ENCODE measurements at places on chromosomes 5 and 9.

DNA sequence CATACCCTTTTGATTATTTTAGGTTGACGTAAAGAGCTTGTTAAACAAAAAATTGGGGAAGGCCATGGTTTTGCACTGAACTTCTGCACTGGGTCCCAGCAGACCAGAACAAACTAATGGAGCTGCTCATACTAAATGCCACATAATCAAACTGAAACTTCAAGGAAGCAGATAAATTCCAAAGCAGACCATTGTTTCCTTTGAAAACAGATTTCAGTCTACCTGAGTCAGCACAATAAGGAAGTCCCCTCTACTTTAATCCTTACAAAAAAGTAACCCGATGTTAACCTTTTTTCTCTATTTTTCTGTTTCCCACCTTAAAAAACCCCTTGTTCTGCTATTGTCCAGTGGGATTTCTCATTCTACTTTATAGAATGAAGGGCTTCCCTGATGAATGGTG is 39.2 kb downstream of the WDR36 start:
- DNase-seq: no peak

DNA sequence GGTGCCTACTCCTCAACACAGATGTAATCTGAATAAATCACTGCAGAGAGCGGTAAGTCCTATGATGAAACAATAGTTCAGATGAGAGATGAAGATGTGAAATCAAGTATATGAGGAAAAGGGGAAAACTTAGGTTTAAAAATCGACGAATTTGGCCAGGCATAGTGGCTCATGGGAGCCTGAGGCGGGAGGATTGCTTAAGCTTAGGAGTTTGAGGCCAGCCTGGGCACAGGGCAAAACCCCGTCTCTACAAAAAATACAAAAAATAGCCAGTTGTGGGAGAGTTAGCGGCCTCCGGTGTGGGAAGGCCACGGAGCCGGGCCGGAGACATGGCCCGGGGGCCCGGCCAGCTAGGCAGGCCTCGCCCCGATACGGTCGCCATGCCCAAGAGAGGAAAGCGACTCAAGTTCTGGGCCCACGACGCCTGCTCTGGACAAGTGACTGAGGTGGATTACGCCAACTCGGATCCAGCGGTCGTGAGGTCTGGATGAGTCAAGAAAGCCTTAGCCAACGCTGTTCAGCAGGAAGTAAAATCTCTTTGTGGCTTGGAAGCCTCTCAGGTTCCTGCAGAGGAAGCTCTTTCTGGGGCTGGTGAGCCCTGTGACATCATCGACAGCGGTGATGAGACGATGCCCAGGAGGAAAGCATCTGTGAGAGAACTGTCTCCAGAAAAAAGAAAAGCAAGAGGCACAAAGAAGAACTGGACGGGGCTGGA is 62.8 kb upstream of the SUB1 start:
- no peak for DNase-seq

- DNase-seq: peak; percentile 3
Measured at GRCh38 chr5:59356813-59357380, 536.6 kb downstream of the PDE4D start.

GRCh38 chr5:65034029-65034812 is 265.5 kb downstream of the CWC27 start:
- no peak for DNase-seq

- DNase-seq: no peak
Measured at GRCh38 chr9:116207371-116208111, 54.0 kb downstream of the PAPPA start.

- no peak for DNase-seq
Measured at GRCh38 chr5:116404016-116404415, 170.6 kb downstream of the SEMA6A start.

DNA sequence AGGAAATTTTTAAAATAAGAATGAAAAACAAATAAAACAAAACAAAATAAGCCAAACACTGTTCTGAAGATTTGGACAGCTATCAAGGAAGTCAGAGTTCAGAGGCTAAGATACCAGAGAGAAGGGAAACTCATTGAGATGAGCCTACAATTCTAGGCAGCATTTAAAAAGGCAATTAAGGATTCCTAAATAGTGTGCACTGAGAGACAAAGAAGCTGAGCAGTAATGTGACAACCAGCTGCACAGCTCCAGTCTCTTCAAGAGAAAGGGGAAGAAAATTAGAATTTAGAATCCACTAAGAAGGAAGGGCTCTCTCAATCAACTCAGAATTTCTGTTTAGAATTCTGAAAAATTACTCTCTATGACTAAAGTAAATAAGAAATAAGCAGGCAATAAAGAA is 246.7 kb upstream of the COX7C start:
- DNase-seq: no peak

DNA sequence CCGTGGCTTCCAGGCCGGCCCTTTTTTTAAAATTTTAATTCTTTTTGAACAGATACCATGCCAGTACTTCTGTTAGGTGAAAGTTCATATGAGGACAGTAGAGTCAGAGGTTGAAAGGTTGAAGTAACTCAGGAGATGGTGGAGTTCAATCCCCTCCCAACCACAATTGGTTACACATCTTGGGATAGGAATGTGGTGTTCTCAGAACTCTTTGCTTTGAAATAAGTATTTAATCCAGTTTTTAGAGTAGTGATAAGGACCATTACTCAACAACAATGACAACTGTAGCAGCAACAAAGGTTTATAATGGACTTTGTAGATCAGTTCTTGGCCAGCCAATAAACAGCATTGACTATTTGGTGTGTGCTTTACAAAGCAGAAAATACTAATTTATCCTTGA is 116.0 kb downstream of the ARHGAP26 start:
- DNase-seq: no peak

DNA sequence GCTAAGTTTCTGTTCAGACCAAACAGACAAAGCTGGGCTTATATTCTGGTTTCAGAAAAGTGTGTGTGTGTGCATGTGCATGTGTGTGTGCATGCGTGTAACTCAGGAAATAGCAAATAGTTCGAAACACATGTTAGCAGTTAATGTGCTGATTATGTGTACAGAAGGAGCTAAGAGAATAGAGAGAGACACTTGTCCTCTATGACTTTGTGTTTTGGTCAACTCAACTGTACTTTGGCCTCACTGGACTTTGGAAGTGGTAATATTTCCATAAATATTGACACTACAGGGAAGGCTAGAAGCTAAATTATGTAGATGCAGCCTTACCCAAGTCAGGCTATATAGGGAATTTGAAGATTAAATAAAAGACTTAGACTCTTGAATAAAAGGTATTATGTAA is 155.5 kb downstream of the RAB3C start:
- DNase-seq: no peak

DNA sequence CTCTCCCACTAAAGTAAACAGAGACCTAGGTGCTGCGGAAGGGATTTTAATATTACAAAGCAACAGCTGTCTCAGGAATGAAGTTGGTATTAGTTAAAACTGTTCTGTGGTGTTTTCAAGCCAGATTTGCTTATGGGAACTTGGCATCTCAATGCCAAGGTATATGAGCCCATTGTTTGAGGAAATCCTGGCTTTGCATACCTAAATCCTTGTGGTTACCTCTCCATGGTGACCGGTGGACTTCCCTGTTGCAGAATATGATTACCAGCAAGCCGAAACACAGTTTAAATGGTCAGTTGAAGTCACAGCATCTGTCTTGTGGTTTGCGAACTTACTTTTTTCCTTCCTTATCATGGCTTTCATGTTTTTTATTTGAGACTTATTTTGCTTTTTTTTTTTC is 62.3 kb upstream of the TXNDC8 start:
- DNase-seq: no peak

DNA sequence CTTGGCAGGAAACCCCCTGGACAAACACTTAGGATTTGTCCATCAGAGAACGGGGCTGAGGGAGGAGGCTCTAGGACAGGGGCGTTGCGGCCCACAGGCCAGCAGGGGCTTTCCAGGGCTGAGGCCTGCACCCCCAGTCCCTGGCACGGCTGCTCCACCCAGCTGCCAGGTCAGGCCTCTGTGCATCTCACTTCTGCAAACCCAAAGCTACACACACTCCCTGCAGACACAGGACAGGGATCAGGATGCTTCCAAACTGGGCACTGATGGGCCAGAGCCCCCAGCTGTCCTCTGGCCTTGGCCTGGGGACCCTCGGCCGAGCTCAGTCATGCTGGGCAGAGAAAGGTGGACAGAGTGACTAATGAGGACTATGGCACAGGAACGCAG is 106.2 kb upstream of the SARDH start:
- DNase-seq: no peak

GRCh38 chr5:124697501-124697900 is 48.9 kb downstream of the ZNF608 start:
- no peak for DNase-seq

DNA sequence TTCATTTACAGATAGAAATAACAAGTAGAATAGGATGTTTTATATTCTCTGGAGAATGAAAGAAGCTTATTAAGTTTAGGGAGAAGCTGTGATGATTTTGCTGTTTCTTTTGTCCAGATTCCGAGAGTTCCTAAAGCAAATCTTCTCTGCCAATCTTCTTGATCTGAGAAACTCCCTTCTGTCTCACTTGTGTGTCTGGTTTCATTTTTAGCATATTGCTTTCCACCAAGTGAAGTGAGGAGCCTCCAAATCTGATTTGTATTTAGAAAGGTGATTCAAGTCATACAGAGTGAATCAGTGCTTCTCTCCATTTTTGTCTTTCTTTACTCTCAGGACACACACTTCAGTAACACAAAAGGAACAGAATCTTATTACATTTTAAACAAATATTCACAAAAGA is 48.4 kb downstream of the STX17 start:
- no peak for DNase-seq

DNA sequence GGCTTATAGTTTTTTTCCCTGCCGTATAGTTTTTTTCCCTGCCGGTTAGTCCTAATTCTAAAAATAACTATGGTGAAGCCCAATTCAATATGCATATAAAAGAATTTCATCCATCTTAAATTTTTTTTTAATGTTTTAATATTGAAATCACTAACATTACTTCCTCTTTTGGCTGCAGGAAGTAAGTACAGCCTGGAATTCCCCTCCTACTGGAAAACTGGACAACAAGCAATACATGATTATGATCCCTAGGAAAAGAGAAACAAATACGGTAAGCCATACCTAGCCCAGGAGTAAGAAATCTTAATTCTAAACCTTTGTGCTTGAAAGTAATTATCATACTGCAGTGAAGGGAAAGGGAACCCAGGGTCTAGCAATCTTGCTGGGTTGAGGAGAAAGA is 119.0 kb downstream of the NR3C1 start:
- no peak for DNase-seq

DNA sequence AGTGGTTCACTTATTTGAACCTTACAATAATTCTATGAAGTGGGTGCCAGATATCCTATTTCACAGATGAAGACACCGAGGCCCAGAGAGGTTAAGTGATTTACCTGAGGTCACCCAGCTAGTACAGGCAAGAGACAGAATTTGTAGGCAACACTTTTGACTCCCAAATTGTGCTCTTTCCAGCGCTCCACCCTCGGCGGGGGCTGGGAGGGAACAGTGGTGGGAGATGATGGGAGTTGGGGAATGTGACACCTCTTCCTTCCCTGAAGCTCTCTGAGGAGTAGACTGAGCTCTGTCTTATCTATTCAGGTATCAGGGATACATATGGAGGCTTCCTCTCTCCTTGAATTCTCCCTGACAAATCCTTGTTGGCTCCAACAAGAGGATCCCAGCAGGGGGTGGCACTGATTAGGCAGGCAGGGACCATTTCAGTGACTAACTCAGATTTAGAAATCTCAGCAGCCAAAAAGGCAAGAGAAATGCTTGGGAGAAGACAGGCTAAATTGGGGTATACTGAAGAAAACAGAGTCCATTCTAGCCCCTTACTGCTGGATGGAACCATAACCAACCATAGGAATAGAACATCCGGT is 95.8 kb upstream of the PANK3 start:
- DNase-seq: no peak

DNA sequence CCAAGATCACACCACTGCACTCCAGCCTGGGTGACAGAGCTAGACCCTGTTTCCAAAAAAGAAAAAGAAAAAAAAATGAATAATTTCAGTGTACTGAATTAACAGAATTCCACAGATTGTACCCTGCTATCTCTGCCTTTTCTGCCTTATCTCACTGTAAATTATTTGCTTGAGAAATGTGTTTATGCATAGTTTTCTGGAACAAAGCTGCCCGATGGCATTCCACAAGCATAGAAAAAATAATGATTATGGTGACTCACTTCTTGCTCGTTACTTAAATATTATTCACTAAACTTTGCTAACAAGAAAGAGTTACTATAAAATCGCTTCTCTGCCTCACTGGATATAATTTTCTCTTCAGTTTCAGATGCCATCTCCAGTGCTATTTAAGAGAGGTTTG is 88.7 kb upstream of the FAM169A start:
- DNase-seq: no peak

GRCh38 chr5:152388610-152389009 is 16.5 kb downstream of the NMUR2 start:
- DNase-seq: no peak

GRCh38 chr5:67453111-67453905 is 256.7 kb upstream of the CD180 start:
- no peak for DNase-seq

GRCh38 chr5:172497591-172498255 is 43.4 kb upstream of the SH3PXD2B start:
- DNase-seq: no peak

DNA sequence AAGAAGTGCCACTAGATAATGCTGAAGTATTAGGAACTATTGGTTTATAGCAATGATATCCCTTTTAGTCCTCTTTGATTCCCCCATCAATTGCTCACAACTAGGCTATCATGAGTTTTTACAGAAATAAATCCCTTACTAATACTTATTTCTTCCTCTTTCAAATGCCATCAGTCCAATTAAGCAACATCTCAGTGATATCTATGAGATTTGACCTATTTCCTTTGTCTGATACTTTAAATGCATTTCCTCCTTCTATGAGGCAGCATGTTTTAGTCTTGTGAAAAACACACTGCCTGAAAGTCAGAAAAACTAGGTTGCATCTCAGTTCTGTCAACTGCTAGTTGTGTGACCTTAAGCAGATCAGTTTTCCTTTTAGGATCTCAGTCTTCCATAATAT is 101.6 kb downstream of the FBXW11 start:
- DNase-seq: no peak

DNA sequence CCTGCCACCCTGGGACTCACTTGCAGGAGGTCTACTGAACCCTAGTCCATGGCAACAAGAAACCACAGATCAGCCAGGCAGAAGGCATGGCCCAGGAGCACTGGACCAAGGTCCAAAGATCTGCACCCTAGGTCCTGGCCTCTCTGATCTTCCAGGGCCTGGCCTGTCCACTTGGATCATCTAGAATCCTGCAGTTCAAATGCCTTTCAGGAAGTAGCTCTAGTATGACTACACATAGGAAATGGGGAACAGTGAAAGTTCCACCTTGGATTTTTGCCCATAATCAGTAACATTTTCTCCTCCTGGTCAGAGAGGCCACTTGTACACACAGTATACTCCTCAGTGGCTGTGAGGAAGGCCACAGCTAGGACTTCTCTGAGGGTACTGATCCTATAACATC is 11.5 kb downstream of the ANXA6 start:
- no peak for DNase-seq

GRCh38 chr5:102781786-102782185 is 26.7 kb downstream of the PAM start:
- DNase-seq: no peak

Measured in activated naive CD8-positive, alpha-beta T cell treated with anti-CD3 and anti-CD28 coated beads, Interleukin-2, amount 50 U/mL, for 24 hours (primary cell).